ENCODE measurements at places on chromosomes 12 and 14.

DNA sequence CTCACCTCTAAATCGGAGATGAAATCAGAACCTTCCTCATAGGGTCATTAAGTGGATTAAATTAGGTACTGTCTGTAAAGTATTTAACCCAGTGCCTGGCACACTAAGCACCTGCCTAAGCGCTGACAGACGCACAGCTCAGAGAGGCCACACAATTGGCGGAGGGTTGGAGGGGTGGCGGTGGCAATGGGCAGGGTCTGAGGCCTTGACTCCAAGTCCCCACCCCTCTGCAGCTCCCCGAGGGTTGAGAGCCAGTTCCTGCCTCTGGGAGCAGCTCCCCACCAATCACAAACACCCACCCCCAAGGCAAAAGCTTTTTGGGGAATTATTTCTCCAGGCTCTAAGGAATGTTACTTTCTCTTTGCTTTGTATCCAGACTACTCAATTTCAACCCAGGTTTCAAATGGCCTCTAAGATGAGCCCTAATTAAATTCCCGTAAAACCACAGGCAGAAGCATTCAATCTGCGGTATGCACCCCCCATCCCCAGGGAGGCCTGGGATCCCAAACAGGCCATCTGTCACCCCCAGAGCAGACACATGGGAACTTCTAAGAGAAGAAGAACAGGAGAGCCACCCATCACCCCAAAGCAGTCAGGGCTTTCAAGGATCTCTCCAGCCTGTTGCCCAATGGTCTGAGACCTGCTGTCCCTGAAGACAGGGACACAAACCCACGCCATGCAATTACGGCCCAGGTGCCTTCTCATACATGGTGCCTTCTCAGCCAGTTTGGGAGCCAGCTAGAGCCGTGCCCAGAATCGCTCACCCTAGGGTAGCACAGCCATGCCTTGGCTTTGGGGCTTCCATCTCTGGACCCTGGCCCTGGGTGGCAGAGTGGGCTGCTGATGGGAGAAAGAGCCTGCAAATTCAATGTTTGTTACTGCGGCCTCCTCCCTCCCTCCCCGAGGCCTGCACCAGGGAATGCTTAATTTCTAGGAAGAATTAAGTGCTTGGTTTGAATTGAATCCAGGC, 66.1 kb downstream of the CHGA start:
- no peak for DNase-seq

DNA sequence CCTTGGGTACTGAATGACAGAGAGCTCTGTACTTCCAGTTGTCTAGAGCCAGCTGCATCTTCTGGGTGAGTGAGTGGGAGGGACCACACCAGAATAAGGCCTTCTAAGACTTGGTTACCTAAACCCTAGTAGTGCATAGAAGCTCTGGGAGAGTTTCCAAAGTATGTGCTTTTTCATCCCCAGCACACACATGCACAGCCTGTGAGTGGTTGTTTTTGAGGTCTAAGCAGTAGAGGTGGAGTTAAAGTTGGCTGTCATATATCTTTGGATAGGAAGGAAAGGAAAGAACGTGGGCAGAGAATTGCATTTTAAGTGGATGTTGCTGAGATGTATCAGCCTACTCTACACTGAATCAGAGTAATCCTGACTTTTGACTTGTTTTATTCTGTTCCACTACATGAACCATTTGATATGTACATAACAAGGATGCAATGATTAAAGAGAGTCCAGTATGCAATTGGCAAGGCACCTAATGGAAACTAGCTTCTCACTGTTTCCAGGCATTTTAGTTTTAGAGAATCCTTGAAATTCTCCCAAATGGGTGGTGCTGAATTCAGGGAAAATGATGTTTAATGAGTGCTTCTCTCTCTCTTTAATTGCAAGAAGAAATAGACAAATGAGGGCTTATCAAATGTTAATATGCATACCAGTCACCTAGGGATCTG, 51.8 kb upstream of the PRICKLE1 start:
- no peak for DNase-seq

- DNase-seq = no peak
Observed at GRCh38 chr12:79521576-79521975, 169.2 kb downstream of the PAWR start.

DNA sequence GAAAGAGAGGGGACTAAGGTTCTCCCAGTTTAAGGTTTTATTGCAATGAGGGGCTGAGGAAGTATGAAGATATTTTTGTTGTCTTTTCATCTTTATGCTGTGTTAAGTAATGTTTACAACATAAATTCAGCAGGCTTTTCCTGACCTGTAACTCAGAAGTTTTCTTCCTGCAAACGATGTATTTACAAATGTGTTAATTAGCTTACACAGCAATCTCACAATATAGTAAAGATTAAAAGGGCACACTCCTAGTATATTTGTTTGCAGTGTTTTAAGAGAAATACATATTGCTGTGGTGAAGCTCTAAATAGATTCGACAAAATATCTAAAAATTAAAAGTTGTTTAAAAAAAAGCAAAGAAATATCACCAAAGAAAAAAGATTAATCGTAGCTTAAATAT, 55.7 kb downstream of the OR11H12 start:
- no peak for DNase-seq

DNA sequence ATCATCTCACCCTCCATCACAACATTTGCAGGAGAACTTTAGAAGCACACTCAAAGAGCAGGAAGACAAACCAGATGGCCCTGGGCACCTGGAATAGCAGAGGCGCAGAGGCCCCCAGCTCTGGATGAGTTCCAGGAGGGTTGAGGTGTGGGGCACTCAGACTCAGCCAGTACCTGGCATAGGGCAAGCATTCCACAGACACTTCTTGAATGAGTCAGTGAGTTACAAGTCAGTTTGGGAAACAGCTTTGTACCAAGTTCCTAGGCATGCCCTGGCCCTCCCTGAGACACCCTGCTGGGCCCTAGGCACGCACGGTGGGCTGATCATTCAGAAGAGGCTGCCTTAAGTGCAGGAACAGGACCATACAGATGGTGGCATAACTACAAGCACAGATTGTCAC, 54.3 kb downstream of the MAP3K9 start:
- DNase-seq = no peak

GRCh38 chr12:78191611-78192010, 360.9 kb downstream of the NAV3 start:
- DNase-seq = no peak

- DNase-seq = no peak
Observed at GRCh38 chr14:98368916-98369315, 903.1 kb downstream of the BCL11B start.

DNA sequence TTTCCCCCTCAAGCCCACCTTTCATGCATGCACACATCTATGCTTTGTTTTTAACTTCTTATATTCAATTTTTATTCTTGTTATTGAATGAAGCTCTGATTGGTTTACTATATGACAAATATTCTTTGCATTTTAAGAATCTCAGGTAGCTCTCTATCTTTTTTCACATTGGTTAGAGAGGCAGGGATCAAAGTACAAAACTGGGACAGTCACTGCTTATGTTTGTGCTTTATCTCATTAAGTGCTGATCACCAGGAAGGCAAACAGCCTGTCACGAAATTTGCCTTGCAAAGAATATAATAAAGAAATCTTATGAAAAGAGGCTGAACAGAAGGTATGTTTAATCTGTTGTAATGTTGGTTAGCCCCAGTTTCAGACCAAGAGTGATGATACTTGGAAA, 29.7 kb upstream of the INSM2 start:
- DNase-seq = no peak

DNA sequence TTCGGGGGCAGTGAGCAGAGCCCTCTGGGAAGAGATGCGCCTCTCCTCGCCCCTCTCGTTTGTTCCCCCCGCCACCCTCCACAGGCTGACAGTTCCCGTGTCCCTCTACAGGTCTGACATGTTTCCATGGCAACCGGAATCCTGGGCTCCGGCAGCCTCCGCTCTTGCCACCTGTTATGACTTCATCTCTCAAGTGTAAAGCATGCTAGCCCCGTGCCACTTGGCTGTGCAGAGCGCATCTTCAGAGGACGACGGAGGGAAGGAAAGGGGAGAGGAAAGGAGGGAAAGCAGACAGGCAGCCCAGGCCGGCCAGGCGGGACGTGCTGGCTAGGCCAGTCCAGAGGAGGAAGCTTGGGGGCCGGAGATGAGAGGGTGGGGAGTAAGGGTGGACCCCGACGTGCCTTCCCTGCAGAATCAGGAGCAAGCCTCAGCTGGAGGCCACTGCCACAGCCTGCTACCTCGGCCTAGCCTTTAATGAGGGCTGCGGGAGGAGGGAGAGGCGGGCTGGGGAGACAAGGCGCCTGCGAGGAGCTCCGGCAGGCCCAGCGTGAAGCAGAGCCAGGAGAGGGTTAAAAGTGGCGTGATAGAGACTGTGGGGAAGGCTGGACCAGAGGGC, 214.3 kb downstream of the DPF3 start:
- DNase-seq = no peak

Measured in activated CD4-positive, CD25-positive, alpha-beta regulatory T cell treated with anti-CD3 and anti-CD28 coated beads, Interleukin-2, amount 50 U/mL, for 16 hours (primary cell).